ENCODE measurements at places on chromosomes 3 and 15.

GRCh38 chr3:52367891-52368880, 52.1 kb downstream of the DNAH1 start:
- DNase-seq: no peak
- peaks cover 12% of the 10 kb centered on the region for H3K36me3 ChIP-seq
- H3K27me3 ChIP-seq: no peaks in the 10 kb centered on the region
- no peak overlapping the region for H3K4me3 ChIP-seq

DNA sequence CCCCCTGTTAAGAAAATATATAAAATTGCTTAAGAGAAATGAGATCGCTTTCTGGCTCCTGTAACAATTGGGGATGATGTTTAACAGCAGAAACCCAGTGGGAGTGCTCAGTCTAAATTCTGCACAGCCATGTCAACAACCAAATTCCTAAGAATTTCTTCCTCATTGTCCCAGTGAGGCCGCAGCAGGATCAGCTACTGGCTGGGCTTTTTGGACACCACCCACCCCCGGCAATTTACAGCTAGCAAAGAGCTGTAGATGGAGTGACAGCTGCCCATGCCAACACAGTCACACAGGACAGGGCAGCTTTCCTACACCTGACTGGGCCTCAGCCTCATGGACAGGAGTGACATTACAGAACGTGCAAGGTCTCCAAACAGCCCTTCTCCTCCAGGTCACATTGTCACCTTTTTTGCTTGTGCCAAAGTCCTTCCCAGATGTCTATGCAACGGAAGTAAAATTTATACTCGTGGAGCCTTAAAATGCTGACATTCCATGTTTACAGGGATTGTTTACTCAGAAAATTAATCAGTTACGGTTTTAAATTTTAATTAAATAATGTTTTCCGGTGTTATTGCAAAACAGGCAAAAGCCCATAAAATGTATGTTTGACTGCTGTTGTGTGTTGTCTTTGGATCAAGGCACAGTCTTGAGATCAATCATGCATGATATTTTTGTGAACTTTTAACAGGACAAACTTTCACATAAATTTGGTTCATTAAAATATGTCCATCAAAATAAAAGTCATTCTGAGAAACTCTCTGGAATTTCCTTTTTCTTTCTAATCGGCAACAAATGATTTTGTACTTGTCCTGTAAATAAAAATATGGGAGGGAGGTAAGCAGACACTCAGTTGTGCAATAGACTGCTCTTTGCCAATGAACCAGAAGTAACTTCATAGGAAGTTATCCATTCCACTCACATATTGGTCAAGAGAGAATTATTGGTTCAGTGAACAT, 943.2 kb downstream of the MCTP2 start:
- DNase-seq: no peak
- no peaks in the 10 kb centered on the region for H3K4me1 ChIP-seq
- H3K27ac ChIP-seq: no peak overlapping the region
- H3K27me3 ChIP-seq: peaks cover 12% of the 10 kb centered on the region

DNA sequence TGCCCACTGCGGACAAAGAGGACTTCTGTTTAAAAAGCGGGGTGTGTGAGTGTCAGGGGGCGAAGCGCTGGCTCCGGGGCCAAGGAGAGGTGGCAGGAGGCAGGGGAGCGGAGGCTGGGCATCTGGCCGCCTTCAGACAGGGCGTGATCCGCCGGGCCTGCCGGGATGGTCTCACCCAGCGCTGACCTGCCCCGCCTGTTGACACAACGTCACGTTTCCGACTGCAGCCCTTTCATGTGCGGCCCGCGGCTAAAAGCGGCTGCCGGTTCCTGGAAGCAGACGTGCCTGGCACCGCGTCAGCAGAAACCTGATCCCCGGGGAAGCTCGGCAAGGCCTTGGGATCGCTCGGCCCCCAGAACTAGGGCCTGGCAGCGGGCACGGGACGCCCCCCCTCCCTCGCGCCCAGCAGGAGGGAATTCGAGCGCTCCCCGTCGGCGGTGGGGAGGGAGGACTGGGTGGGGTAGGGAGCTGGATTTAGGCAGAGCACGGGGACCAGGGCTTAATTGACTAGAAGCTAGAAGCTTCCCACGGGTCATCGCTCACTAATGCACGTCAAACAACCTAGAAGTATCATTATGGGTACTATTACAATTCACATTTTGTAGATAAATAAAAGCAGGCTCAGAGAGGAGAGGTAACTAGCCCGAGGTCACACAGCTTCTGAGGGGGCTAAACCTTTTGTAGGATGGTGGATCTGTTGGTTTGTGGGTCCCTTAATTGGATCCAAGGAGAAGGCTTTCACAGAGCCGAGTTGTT, 7.7 kb downstream of the BHLHE40 start:
- no peaks in the 10 kb centered on the region for H3K27me3 ChIP-seq
- peak overlapping the region; percentile 82 for H3K4me3 ChIP-seq
- H3K4me1 ChIP-seq: peaks cover 52% of the 10 kb centered on the region
- DNase-seq: peak; percentile 63

DNA sequence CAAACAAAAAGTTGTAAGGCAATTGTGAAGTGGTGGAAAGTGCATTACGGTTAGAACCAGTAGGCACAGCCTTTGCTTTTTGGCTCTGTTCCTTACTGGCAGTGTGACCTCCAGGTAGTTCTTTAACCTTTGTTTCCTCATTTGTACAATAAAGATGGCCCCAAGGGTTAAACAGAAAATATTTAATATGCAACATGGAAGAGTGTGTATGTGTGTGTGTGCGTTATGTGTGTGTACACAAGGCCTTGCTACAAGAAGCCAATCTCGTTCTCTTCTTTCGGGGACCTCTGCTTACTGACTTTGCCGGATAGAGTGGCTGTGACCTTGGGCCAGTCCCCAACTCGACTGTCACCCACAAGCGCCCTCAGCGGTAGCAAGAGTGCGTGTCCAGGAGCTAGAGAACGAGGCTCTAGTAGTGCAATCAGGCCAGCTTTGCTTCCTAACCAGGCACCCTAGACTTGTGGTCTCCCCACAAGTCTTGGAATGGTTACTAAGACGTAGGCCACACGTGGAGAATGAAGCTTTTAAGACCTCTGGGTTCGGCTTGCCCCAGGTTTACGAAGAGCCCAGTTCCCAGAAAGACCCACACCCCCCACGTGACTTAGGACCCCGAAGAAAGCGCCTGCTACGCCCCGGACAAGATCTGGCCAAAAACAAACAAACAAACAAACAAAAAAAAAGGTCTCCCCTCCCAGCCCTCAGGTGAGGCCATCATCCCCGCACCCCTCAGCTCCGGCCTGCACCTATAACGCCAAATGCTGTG, 593 bp downstream of the CIAO2A start:
- peak overlapping the region; percentile 98 for H3K27ac ChIP-seq
- H3K36me3 ChIP-seq: peaks cover 18% of the 10 kb centered on the region
- DNase-seq: no peak
- no peaks in the 10 kb centered on the region for H3K27me3 ChIP-seq
- peaks cover 80% of the 10 kb centered on the region for H3K4me1 ChIP-seq

- H3K36me3 ChIP-seq: peaks cover 31% of the 10 kb centered on the region
- no peaks in the 10 kb centered on the region for H3K27me3 ChIP-seq
- H3K4me1 ChIP-seq: peaks cover 50% of the 10 kb centered on the region
- H3K4me3 ChIP-seq: peak overlapping the region; percentile 84
Measured at GRCh38 chr3:45687828-45688193, 1.4 kb upstream of the SACM1L start.

- no peak overlapping the region for H3K4me3 ChIP-seq
- H3K4me1 ChIP-seq: no peaks in the 10 kb centered on the region
- no peaks in the 10 kb centered on the region for H3K36me3 ChIP-seq
Measured at GRCh38 chr3:161673866-161674265, 177.3 kb downstream of the OTOL1 start.

DNA sequence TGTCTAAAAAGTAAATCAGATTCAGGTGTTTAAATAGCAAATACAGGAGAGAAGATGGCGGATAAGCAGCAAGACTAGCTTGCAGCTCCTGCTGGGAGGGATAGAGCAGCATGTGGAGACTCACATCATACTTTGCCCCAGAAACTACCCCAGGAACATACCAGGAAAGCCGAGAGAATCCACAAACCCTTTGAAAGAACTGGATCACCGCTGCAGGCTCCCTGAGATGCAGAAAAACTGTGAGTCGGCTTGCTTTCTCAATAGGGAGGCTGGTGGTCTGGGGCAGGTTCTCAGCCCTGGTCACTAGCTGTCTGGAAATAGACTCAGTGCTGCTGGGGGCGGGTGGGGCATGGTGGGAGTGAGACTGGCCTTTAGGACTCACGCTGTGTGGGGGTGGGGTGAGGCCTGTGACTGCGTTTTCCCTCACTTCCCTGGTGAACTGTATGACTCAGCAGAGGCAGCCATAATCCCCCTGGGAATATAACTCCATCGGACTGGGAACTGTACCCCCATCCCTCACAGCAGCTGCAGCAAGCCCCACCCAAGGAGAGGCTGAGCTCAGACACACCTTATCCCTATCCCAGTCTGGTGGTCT, 142.8 kb downstream of the CNTN6 start:
- no peak for DNase-seq
- no peaks in the 10 kb centered on the region for H3K4me1 ChIP-seq
- no peak overlapping the region for H3K4me3 ChIP-seq
- H3K27ac ChIP-seq: no peak overlapping the region
- H3K36me3 ChIP-seq: no peaks in the 10 kb centered on the region

- H3K36me3 ChIP-seq: peaks cover 4% of the 10 kb centered on the region
- no peak overlapping the region for H3K4me3 ChIP-seq
- H3K27me3 ChIP-seq: peaks cover 13% of the 10 kb centered on the region
- peaks cover 7% of the 10 kb centered on the region for H3K4me1 ChIP-seq
- no peak for DNase-seq
- no peak overlapping the region for H3K27ac ChIP-seq
Measured at GRCh38 chr15:39925112-39925842, 5.2 kb upstream of the GPR176 start.

DNA sequence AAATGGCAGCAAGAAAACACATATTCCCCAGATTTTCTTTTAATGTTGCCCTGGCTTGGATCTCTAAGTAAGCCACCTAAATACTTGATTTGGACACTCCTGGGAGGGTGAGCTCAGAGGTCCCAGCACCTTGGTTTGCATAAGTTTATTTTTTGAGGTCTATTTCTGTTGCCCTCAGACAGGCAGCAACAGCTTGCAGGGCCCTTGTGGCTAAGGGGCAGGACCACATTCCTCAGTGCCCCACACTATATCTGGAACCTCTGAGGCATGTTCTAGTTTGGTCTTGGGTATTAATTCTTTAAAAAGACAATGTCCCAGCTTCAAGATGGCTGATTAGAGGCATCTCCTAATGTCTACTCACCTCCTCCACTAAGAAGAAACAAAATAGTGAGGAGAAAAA, 57.5 kb downstream of the IGSF11 start:
- no peaks in the 10 kb centered on the region for H3K4me1 ChIP-seq
- peaks cover 27% of the 10 kb centered on the region for H3K27me3 ChIP-seq
- no peak overlapping the region for H3K4me3 ChIP-seq
- DNase-seq: no peak

GRCh38 chr3:69646287-69647067, 92.8 kb upstream of the MITF start:
- no peak overlapping the region for H3K27ac ChIP-seq
- no peak for DNase-seq
- H3K4me1 ChIP-seq: no peaks in the 10 kb centered on the region
- H3K4me3 ChIP-seq: no peak overlapping the region
- H3K27me3 ChIP-seq: no peaks in the 10 kb centered on the region

- peak overlapping the region; percentile 54 for H3K4me3 ChIP-seq
- no peaks in the 10 kb centered on the region for H3K27me3 ChIP-seq
- peaks cover 7% of the 10 kb centered on the region for H3K36me3 ChIP-seq
- peaks cover 85% of the 10 kb centered on the region for H3K4me1 ChIP-seq
- DNase-seq: no peak
Measured at GRCh38 chr3:32420126-32421038, 28.7 kb downstream of the CMTM7 start.

DNA sequence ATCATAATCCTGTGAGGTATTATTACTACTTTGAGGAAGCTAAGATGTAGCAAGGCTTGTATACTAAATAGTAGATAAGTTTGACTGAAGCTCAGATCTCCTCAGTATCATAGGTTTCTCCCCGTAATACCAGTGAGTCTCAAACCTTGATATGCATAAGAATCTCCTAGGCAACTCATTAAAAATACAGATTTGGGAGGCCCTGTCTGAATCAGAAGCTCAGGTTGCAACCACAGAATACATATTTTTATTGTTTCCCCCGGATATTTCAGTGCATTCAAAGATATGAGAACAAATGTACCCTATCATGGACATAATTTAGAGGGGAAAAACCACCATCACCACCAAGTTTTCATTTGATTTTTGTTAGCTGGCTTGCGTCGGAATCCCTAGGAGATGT, 242.1 kb upstream of the C2CD4B start:
- H3K36me3 ChIP-seq: no peaks in the 10 kb centered on the region
- H3K27me3 ChIP-seq: peaks cover 55% of the 10 kb centered on the region
- H3K27ac ChIP-seq: no peak overlapping the region
- H3K4me1 ChIP-seq: no peaks in the 10 kb centered on the region

- no peak for DNase-seq
- no peaks in the 10 kb centered on the region for H3K36me3 ChIP-seq
- H3K27me3 ChIP-seq: peaks cover 9% of the 10 kb centered on the region
- H3K4me3 ChIP-seq: no peak overlapping the region
- H3K4me1 ChIP-seq: peaks cover 4% of the 10 kb centered on the region
Measured at GRCh38 chr3:57095363-57095762, 34.9 kb downstream of the SPATA12 start.

- DNase-seq: no peak
- H3K4me1 ChIP-seq: peaks cover 68% of the 10 kb centered on the region
- peak overlapping the region; percentile 99 for H3K4me3 ChIP-seq
- peak overlapping the region; percentile 54 for H3K27ac ChIP-seq
Measured at GRCh38 chr3:23809294-23809693, 3.5 kb downstream of the UBE2E1 start.

DNA sequence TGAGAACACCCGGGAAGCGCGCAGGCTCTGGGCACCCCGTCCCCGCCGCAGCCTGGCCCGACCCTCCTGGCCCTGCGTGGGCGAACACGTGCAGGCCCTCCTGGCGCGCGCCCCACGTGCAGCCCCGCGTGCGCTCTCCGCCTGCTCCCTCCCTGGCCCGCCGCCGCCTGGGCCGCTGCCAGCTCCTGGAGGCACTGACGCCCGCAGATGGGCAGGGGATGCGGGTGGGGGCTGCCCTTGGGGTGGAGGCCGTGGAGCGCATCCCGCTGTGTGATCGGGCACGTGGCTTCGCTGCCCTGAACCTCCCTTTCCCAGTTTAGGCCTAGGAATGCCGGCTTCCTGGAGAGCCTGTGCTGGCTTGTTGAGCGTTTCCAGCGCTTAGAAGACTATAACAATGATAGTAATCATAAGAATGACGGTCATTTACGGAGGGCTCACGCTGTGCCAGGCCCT, 104.6 kb upstream of the SLC6A6 start:
- no peak for DNase-seq
- peaks cover 4% of the 10 kb centered on the region for H3K4me1 ChIP-seq
- no peak overlapping the region for H3K4me3 ChIP-seq
- H3K27ac ChIP-seq: no peak overlapping the region
- H3K27me3 ChIP-seq: no peaks in the 10 kb centered on the region

DNA sequence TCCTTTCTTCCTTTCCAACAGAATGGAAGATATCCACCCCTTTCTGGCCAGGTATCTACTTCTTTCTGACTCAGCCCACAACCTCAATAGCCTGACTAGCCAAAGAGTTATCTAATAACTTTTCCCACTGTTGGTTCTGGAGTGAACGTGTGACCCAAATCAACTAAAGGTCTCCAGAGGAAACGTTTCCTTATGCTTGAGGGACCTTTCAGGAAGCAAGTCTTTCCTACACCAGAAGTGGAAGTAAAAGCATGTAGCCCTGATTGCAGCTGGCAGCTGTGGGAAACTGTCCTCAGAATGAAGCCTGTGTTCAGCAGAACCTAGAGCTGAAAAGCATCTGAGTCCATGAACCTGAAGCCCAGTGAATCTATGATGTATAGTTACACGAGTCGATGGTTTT, 34.7 kb upstream of the PHLDB2 start:
- H3K27me3 ChIP-seq: no peaks in the 10 kb centered on the region
- DNase-seq: no peak
- peaks cover 7% of the 10 kb centered on the region for H3K4me1 ChIP-seq
- no peak overlapping the region for H3K27ac ChIP-seq
